ENCODE measurements at places on chromosomes 7 and 10. TPM values are rescaled to one million over a fixed set of nuclear protein-coding genes. Genes with fewer than 3 reads are reported as not detected.

The CTTNBP2 gene
- not detected for total RNA-seq

The LGI1 gene
- total RNA-seq = not detected

GRCh38 chr10:69680610-69681009 is 50.6 kb downstream of the FAM241B start:
- DNase-seq = no peak

- DNase-seq = no peak
These were observed 333.3 kb downstream of the PRPF18 start for GRCh38 chr10:13920031-13920430.

- DNase-seq = no peak
These were observed 42.6 kb upstream of the SLC35G1 start for GRCh38 chr10:93851169-93851568.

DNA sequence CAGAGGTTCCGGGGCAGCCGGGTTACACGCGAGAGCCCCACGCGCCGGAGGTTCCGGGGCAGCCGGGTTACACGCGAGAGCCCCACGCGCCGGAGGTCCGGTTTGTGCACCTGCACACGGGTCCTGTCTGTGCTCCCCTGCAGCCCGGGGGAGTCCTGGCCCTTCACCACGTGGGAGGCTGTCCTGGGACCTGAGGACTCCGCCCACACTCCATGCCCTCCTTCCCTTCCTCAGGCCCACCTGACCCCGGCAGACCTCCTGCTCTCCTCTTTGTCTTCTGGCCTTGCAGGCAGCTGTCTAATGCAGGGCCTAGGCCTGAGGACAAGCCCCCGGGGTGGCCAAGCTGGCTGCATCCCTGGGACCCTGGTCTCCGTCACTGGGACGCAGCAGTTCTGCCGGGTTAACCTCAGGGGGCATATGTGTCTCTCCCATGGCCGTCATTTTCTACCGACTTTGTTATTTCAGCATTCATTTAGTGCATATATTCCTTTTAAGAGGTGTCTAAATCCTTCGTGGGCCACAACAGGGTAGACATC is 374.6 kb downstream of the DNAJB6 start:
- no peak for DNase-seq

- DNase-seq = no peak
These were observed 5.8 kb upstream of the POLM start for GRCh38 chr7:44087911-44088838.

DNA sequence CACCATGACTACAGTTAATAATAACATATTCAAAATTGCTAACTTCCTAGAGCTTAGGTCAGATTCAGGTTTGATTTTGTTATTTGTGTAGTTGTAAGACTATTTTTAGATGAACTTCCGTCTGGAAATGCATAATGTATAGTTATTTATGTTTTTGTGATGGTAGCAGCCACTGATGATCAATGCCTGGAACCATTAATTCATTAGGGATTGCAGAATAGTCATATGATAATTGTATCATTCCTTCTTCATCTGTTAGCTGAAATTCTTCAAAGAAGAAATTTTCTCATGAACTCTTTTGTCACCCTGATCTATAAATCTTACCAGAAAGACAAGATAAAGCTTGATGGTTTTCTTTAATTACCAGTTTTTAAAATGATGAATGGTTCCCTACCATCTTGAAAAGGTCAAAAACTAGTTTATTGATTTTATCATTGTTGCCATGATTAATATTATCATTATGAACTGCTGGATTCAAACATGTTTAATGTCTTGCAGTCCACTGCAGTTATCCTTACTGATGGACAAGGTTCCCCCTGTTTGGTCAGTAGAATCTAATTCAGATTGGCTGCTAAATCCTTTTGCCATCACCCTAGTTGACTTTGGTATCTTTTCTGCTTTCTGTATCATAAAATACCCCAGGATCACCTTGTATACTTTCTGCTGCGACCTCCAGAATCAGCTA is 433.3 kb downstream of the GPAM start:
- no peak for DNase-seq

DNA sequence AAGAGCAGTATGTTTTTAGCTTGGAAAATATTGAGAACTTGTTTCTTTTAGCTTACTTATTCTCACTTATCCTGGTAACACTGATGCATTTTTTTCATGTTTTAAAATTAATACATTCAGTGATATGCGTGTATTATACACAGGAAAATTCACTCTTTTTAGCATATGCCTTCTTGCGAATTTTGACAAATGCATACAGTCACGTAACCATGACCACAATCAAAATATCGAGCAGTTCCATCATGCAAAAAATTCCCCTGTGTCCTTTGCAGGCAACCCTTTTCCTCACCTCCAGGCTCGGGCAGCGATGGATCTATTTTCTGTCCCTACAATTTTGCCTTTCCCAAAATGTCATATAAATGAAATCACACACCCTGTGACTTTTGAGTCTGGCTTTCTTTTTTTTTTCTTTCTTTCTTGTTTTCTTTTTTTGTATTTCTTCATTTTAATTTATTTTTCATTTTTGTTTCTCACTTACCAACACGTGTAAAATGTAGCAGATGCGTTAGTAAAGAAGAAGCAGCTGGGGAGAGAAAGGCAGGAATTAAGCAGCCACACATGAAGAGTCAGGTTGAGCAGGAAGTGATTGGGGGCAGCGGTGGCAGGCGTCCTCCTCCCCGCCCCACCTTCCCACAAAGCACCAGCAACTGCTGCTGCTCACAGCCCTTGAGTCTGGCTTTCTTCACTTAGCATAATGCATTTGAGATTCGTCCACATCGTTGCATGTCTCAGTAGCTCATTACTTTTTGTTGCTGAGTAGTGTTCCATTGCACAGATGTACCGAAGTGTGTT is 29.9 kb downstream of the ADRB1 start:
- DNase-seq = no peak

DNA sequence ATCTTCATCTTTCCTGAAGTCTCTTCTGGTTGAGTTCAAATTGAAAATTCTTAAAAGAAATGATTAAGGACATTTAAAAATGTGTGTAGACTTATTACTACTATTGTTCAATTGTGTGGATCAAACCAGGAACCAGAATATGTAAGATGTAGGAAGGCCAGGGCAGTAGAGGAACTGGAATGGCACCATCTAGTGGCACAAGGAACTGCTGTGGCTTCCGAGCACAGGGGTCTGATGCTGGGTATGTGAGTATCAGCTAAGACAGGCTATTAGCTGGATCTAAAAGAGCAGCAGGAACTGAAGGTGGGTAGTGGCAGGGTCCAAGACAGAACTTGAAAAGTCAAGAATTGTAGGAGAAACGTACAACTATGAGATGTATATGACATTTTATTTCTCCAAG is 247.3 kb downstream of the SEMA3A start:
- DNase-seq = no peak

All from pulmonary artery endothelial cell (primary cell).